ENCODE measurements at places on chromosomes 6 and 20. TPM values are rescaled to one million over a fixed set of nuclear protein-coding genes. Genes with fewer than 3 reads are reported as not detected.

DNA sequence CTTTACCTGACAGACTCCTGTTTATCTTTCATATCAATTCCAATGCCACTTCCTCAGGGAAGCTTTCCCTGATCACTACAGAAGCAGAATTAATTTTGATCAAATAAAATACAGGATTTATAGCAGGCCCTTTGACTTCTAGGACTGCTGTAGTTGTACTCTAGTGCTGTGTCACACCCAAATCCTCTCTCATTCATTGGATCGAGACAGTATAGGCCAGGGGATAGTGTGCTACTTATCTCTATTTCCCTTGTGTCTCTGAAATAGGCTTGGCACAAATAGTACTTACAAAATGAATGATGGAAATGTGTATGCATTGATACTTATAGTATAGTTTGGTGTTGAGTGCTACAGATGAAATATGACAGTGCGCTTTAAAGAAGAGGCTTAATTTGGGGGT lies 19.8 kb downstream of the RALY start:
- no peaks in the 10 kb centered on the region for H3K27me3 ChIP-seq
- H3K4me3 ChIP-seq = no peak overlapping the region
- H3K36me3 ChIP-seq = no peaks in the 10 kb centered on the region
- DNase-seq = no peak
- peaks cover 63% of the 10 kb centered on the region for H3K4me1 ChIP-seq
- H3K27ac ChIP-seq = no peak overlapping the region

- no peaks in the 10 kb centered on the region for H3K36me3 ChIP-seq
- H3K4me3 ChIP-seq = no peak overlapping the region
- no peaks in the 10 kb centered on the region for H3K27me3 ChIP-seq
Measured at GRCh38 chr6:151524059-151524458, 30.2 kb downstream of the CCDC170 start.

DNA sequence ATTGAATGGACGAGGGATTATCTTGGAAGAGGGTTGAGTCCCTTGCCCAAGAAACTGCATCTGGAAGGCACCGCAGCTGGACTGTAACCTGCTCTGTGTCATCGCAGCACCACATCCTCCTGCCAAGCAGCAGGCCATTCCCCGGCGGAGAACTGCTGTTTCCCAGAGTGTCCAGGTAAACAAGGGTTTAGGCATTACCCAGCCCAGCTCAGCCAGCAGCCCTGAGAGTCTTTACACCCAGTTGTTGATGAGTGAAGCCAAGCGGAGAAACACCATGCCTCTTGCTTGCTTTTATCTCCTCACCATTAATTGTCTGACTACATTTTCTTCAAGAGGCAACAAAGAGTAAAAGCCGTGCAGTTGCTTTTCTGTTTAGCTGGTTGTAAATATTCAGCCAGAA lies 104.1 kb downstream of the CDH4 start:
- H3K4me3 ChIP-seq = no peak overlapping the region
- no peaks in the 10 kb centered on the region for H3K36me3 ChIP-seq
- no peak overlapping the region for H3K27ac ChIP-seq
- peaks cover 8% of the 10 kb centered on the region for H3K27me3 ChIP-seq

GRCh38 chr6:13908955-13909381 lies 15.8 kb upstream of the RNF182 start:
- no peak for DNase-seq
- H3K4me3 ChIP-seq = no peak overlapping the region
- no peak overlapping the region for H3K27ac ChIP-seq
- no peaks in the 10 kb centered on the region for H3K36me3 ChIP-seq

DNA sequence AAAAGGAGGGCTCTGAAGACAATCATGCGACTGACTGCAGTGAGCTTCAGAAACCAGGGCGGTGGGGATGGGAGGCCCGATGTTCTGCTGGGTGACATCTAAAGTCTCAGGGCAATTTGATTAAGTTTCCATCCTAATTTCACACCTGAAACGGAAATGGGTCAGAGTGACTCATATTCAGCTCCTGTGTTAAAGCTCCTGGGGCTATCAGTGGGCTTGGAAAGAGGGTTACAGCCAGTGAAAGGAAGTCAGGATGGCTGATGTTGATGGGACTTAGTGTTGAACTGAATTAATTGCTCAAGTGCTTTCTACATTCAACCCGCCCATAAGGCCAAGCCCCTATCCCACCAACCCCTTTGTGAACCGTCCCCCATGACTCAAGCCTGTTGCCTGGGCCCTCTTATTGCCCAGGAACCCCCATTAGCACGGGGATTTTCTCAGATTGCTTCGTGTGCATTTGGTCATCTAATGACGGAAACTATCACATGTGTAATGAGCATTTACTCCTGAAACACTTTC lies 47.1 kb upstream of the TBC1D7 start:
- H3K36me3 ChIP-seq = no peaks in the 10 kb centered on the region
- H3K4me3 ChIP-seq = no peak overlapping the region
- no peaks in the 10 kb centered on the region for H3K27me3 ChIP-seq

TBXT gene
- total RNA-seq = not detected

GRCh38 chr6:134295953-134296553 lies 21.9 kb downstream of the SGK1 start:
- no peak overlapping the region for H3K4me3 ChIP-seq
- no peaks in the 10 kb centered on the region for H3K27me3 ChIP-seq
- peak overlapping the region; percentile 51 for H3K27ac ChIP-seq
- DNase-seq = no peak
- H3K36me3 ChIP-seq = no peaks in the 10 kb centered on the region

LATS1 gene
- 29.8 TPM for total RNA-seq

GRCh38 chr6:81624453-81624852 lies 128.0 kb downstream of the TENT5A start:
- no peaks in the 10 kb centered on the region for H3K4me1 ChIP-seq
- H3K27ac ChIP-seq = no peak overlapping the region
- DNase-seq = no peak
- no peaks in the 10 kb centered on the region for H3K36me3 ChIP-seq
- no peaks in the 10 kb centered on the region for H3K27me3 ChIP-seq
- no peak overlapping the region for H3K4me3 ChIP-seq

DNA sequence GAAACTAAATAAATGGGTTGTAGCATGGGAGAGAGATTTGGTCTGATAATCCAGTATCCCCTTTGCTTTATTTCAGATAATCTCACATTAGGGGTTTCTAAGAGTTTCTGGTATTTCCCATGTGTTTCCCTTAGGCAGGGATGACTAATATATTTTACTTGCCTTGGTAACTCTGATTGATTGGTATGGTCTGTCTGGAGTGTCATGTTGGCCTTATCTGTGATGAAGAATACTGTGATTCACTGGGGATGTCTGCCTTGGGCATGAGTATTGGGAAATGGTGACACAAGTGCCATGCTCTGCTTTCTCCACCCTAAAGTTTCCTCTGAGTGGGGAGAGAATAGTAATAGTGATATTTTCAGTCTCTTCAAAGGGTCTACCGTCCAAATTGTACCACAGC lies 10.1 kb downstream of the SLC22A2 start:
- H3K27ac ChIP-seq = no peak overlapping the region
- H3K4me3 ChIP-seq = no peak overlapping the region
- H3K36me3 ChIP-seq = no peaks in the 10 kb centered on the region
- H3K4me1 ChIP-seq = no peaks in the 10 kb centered on the region
- no peak for DNase-seq

SLC35F1 gene
- 0.29 TPM for total RNA-seq

DNA sequence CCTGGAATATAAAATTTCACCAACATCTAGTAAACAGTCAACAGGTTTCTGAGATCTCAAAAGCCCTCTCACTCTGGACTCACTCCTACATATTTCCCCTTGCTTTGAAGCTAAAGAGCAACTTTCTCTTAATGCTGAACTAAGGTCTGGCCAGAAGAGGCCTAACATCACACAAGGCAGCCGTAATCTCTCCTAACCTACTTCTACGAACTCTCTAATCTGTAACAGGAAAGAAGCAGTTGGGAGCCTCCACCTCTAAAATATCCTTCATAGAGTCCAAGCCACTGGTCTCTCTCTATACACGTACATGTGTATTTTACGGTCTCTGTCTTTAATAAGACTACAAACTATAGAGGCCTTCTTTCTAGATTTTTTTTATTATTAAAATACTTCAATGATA lies 72.0 kb downstream of the REV3L start:
- peaks cover 2% of the 10 kb centered on the region for H3K4me1 ChIP-seq
- H3K27ac ChIP-seq = peak overlapping the region; percentile 28
- no peaks in the 10 kb centered on the region for H3K27me3 ChIP-seq
- peaks cover 42% of the 10 kb centered on the region for H3K36me3 ChIP-seq

DNA sequence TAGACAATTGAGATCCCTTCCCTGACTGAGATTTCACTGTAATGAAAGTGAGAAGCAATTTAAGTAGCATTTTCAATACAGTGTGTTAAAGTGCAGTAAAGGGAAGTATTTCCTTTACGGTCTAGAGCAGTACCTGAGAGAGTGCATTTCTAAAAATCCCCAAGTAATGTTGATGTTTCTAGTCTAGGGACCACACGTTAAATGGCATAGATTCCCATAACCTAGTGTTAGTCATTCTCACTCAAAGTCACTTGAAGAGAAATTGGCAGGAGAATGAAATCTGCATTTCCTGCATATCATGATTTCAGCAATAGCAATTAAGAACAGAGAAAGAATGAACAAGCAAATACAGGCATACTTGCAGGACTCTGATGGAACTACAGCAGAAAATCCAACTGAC lies 67.9 kb downstream of the CGA start:
- no peaks in the 10 kb centered on the region for H3K36me3 ChIP-seq
- H3K4me1 ChIP-seq = no peaks in the 10 kb centered on the region
- H3K4me3 ChIP-seq = no peak overlapping the region
- H3K27me3 ChIP-seq = no peaks in the 10 kb centered on the region

DNA sequence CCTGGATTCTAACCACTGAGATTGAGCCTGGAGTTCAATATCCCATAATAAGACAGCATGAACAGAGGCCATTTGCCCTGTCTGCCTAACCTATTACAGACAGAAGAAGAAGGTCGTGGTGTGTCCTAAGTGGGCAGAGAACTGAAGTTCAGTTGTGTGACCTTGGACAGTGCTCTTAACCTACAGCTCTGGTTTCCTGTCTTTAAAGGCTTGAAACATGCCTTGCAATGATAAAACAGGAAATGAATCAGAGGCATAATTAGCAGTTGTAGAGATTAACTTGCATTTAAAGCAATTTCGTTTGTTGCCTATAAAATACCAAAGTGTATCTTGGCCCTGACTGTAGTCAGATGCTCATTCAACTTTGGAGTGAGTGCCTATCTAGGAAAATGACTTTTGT lies 507.2 kb upstream of the CHD6 start:
- H3K4me1 ChIP-seq = no peaks in the 10 kb centered on the region
- no peak overlapping the region for H3K27ac ChIP-seq
- H3K4me3 ChIP-seq = no peak overlapping the region
- no peaks in the 10 kb centered on the region for H3K36me3 ChIP-seq

GRCh38 chr6:145060714-145061113 lies 674.6 kb downstream of the EPM2A start:
- H3K27me3 ChIP-seq = no peaks in the 10 kb centered on the region
- no peak overlapping the region for H3K27ac ChIP-seq
- no peak overlapping the region for H3K4me3 ChIP-seq
- no peak for DNase-seq
- H3K4me1 ChIP-seq = no peaks in the 10 kb centered on the region

- no peak overlapping the region for H3K4me3 ChIP-seq
- peak overlapping the region; percentile 4 for H3K27ac ChIP-seq
- peaks cover 5% of the 10 kb centered on the region for H3K4me1 ChIP-seq
- no peaks in the 10 kb centered on the region for H3K27me3 ChIP-seq
Measured at GRCh38 chr6:13848522-13849150, 34.3 kb upstream of the MCUR1 start.

FLRT3 gene
- total RNA-seq = 71.2 TPM

- peaks cover 22% of the 10 kb centered on the region for H3K4me1 ChIP-seq
- no peak overlapping the region for H3K27ac ChIP-seq
- H3K4me3 ChIP-seq = no peak overlapping the region
- H3K27me3 ChIP-seq = no peaks in the 10 kb centered on the region
Measured at GRCh38 chr6:14146506-14147096, 29.0 kb downstream of the CD83 start.

- DNase-seq = no peak
- no peak overlapping the region for H3K27ac ChIP-seq
- H3K4me3 ChIP-seq = no peak overlapping the region
- H3K4me1 ChIP-seq = no peaks in the 10 kb centered on the region
Measured at GRCh38 chr20:18995455-18995854, 181.9 kb downstream of the SCP2D1 start.

DNA sequence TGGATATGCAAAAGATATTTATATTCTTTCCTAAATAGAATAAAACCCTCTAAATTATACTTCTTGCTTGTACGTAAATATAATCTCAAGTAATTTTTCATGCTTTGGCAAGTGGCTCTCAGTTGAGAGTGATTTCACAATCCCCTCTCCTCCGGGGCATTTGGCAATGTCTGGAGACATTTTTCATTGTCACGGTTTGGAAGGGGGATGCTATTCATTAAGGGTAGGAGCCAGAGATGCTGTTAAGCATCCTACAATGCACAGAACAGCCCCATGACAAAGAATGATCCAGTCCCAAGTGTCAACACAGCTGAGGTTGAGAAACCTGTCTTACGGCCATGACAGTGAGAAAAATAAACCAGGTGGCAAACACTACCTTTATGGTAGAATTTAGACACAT lies 75.7 kb downstream of the AGPAT4 start:
- H3K36me3 ChIP-seq = no peaks in the 10 kb centered on the region
- H3K27ac ChIP-seq = no peak overlapping the region
- DNase-seq = no peak
- no peaks in the 10 kb centered on the region for H3K27me3 ChIP-seq
- H3K4me1 ChIP-seq = peaks cover 2% of the 10 kb centered on the region
- no peak overlapping the region for H3K4me3 ChIP-seq

DZANK1 gene
- 2.7 TPM for total RNA-seq
